ENCODE measurements at places on chromosomes 1 and 21. TPM values are rescaled to one million over a fixed set of nuclear protein-coding genes. Genes with fewer than 3 reads are reported as not detected.

The PRR9 gene
- not detected for polyA plus RNA-seq

The SYCP1 gene
- polyA plus RNA-seq = not detected

The PGLYRP3 gene
- polyA plus RNA-seq = not detected

The TMEM51 gene
- 6.4 TPM for polyA plus RNA-seq

The NEXN gene
- polyA plus RNA-seq = 172 TPM
